ENCODE measurements at places on chromosomes 7 and 10. TPM values are rescaled to one million over a fixed set of nuclear protein-coding genes. Genes with fewer than 3 reads are reported as not detected.

PGAM2 gene
- 0.98 TPM for total RNA-seq

CNPY1 gene
- 0.30 TPM for total RNA-seq

GRID1 gene
- 10.5 TPM for total RNA-seq

PARG gene
- total RNA-seq, result 35.1 TPM

IFIT1B gene
- not detected for total RNA-seq

DNA sequence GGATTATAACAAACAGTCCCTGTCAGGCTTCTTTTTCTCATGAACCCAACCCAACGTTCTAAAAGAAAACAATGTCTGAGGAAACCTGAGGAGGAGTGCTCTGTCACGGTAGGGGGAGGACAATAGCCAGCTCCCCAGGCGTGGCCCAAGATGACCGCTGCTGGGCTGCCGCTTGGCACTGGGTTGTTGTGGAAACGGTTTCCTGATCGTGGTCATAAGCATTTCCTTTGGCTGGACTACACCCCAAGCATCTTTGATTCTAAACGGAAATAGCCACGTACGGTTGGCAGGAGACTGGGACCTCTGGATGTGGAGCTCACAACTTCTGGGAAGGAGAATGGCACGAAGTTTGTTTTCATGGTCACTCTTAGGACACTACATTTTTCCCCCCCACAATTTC lies 30.4 kb upstream of the DMBT1 start:
- DNase-seq, result no peak

DNA sequence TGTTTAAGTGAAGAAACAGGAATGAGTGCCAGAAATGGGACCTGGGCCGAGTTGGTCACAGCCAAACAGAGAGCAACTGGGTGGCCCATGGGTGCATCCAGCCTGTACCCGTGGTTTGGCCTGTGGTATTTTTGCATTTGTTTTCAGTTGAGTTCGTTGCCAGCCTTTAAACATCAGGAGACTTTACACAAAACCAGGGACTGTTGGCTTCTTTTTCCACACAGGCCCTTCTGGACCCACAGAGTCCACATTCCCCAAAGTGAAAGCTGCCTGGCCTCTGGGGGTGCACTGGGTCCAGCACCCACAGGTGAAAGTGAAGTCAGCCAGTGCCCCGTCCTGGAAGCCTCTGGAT lies 54.1 kb upstream of the TNS3 start:
- no peak for DNase-seq

- no peak for DNase-seq
These were observed 80.0 kb downstream of the RBM33 start for GRCh38 chr7:155724327-155725005.

GRCh38 chr7:55532150-55532917 lies 40.0 kb downstream of the VOPP1 start:
- DNase-seq, result no peak

DNA sequence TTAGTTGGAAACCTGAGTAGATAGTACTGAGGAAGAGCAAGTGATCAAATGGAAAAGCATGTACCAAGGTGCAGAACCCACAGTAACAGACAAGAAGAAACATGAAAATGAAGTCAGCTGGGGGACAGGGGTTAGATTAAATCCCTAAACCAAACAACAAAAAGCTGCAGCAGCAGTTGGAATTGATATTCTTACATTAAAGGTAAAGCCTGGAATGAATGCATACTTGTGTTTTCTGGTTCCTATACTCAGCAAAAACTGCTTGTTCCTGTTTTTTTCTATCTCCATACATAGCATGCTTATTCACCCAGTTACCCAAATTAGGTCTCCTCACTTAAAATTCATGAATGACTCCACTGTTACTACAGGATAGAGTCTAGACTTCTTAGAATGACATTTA lies 92.4 kb downstream of the TPST1 start:
- no peak for DNase-seq

DNA sequence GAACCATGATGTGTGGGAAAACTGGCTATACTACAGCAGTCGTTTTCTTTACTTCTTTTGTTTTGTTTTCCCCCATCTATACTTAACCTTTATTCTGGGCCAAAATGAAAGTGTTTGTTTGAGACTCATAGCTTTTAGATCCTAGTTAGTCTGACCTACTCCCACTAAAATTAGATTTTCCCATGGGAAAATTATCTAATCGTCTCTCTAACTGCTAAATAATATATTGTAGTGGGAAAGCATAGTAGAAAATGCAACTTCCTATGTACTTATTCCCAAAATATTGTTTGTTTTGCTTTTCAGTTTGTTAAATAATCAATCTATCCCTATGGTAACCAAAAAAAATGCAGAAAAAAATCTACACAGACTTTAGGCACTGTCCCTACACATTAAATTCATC lies 96.6 kb downstream of the NOC3L start:
- no peak for DNase-seq

DNA sequence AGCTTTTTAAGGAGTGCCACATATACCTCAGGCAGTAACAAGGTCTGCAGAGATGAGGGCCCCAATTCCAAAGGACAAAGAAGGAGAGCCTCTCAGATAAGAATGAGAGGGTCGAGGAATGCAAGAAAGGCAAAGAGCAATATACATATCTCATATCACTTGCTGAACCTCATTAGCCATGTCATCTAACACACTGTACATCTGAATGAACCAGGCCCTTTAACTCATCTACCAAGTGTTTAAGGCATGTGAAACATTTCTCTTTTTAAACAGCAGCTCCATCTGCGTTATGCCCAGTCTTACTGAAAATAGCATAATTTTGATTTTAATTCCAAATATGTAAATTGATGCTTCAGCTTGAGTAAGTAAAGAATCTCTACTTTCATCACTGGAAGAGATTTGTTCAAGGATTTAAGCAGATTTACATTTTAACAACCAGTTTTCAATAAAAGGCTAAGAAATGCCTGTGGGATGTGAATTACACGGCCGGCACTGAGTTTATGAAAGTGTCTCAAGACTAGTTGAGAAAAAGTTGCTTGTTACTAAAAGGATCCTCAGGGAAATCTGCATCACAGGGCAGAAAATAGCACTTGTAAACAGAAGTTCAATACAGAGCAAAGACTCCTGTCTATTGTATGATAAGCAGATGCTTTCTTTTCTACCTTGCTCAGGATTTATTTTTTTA lies 123.8 kb upstream of the SLC26A5 start:
- no peak for DNase-seq

GRCh38 chr10:9449530-9449929 lies 1395.0 kb downstream of the GATA3 start:
- DNase-seq, result no peak

GRCh38 chr10:98090822-98091221 lies 43.6 kb upstream of the R3HCC1L start:
- DNase-seq, result no peak

DNA sequence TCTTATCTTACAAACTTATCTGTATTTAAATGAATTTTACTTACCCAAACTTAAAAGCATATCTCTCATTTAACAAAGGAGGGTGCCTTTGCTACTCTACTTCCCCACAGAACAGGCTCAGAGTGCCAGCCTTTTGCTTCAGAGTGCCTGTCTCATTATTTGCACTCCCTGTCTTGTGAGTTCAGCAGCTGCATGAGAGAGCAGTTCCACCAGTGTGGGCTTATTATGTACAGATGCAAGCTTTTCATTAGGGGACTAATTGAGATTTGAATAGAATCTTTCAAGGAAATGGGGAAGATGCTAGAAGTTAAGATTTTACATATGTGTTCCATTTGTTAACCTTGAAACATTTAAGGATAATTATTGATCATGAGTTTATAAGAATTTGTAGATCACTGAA lies 310.2 kb upstream of the LRRN3 start:
- DNase-seq, result no peak

Data from tibial nerve (tissue), 4 donors.